ENCODE measurements at places on chromosomes 4 and X.

DNA sequence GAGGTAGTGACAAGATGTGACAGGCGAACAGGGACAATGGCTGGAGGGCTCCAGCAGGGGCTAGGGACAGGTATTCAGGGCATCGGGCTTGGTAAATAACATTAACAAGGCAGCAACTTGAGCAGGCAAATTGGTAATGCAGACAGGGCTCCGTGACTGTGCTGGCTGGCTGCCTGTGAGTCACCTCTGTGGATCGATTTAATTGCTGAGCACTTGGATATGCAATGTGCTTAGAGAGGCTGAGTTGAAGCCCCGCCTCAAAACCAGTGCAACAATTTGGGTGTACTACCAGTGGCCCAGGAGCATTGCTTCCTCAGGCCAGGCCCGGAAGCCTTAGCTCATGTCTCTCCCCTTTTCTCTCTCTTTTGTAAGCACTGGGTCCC, 19.5 kb downstream of the CNGA2 start:
- DNase-seq = no peak

DNA sequence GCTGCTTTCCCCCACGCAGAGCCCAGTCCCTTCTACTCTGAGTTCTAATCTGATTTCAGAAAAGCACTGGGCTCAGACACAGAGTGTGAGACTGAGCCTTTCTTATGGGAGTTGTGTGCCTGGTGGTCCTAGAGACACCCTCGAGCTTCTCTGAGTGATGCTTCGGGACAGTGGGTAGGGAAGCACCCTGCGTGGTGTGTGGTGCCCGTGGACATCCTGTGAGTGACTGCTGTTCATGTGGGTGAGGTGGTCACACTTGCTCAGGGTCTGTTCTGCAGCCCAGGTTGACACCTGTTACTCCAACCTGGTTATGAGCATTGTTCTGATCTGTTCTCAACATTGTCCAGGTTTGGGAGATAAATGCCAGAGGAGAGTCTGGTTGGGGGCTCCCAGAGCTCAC, 6.1 kb downstream of the GPR78 start:
- DNase-seq = no peak

GRCh38 chr4:108813261-108813660, 50.4 kb upstream of the ETNPPL start:
- DNase-seq = no peak

DNA sequence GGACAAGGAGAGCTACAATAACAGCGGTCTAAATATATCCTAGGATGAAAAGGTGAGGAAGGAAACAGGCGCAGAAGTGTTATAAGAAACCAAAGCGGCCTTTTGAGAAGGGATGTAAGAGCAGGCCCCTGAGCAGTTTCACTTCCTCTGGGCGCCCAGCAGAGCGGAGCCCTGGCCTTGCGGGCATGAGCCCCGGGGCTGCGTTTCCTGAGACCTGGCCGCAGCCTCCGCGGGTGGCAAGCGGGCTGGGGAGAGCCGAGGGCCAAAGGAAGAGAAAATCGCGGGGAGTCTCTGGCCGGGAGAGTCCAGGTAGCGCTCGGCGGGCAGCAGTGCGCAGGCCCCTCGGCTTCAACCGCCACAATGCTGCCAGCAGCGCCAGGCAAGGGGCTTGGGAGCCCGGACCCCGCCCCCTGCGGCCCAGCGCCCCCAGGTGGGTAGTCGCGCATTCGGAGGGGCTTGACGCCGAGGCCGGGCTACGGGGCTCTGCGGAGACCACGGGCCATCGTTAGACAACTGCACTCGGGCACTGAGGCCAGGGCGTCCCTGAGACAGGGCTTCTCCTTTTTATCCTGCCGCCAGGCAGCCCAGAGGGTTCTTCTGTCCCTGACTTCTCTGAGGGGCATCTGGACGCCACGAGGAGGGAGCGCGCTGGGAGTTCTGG, at the start of gene BANK1:
Gene BANK1 (plus strand): TSS at position 210 of the 661 bp plus-strand sequence. CDS start 151 bp downstream, at position 361.
- no peak for DNase-seq

Data from hematopoietic multipotent progenitor cell treated with erythropoietin and hydrocortisone succinate and interleukin-3 and kit ligand, for 15 days (in vitro differentiated cells).